ENCODE measurements at places on chromosomes 6 and 20.

DNA sequence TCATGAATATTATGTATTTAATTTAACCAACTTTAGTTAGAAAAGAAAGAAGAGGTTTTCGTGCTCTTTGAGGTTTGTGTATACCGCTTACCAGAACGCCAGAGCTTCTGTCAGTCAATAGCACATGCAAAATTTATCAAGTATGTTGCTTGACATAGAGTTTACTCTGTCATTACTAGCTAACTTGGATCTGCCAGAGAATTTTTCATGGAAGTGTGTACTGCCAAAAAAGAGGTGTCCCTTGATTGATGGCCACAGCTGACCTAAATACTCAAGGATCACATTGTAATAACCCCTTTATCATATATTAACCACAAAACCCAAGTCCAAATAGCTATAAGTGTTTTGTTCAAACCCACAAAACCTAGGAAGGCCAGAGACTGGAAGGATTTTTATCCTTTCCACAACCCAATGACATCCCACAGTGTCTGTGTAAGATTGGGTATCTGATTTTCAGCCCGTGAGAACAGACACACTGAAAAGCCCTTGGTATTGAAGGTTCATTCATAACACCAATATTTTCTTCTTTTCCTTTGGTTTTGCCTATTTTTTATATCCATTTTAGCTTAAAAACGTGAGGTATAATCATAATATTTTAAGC is 194.0 kb upstream of the EYA4 start:
- DNase-seq = peak; percentile 3

GRCh38 chr6:112163295-112164257 is 76.2 kb downstream of the FAM229B start:
- no peak for DNase-seq

- peak; percentile 95 for DNase-seq
Measured at GRCh38 chr20:33789109-33789857, 21.9 kb upstream of the CHMP4B start.

DNA sequence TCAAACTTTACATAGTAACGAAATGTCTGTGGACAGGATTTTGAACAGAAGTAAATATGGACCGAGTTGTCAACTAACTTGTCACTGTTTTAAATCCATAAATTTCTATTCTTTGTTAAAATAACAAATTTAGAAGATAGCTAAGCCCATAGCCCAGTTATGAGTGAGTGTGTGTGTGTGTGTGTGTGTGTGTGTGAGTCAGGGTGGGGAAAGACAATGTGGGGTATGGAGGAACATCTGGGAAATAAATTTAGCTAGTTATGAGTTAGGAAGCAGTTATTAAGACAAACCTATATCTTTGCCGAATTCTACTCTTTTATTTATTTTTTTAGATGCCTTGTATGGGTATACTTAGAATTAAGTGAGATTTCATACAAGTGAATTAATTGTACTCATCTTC is 9.0 kb downstream of the TPBG start:
- DNase-seq = no peak

DNA sequence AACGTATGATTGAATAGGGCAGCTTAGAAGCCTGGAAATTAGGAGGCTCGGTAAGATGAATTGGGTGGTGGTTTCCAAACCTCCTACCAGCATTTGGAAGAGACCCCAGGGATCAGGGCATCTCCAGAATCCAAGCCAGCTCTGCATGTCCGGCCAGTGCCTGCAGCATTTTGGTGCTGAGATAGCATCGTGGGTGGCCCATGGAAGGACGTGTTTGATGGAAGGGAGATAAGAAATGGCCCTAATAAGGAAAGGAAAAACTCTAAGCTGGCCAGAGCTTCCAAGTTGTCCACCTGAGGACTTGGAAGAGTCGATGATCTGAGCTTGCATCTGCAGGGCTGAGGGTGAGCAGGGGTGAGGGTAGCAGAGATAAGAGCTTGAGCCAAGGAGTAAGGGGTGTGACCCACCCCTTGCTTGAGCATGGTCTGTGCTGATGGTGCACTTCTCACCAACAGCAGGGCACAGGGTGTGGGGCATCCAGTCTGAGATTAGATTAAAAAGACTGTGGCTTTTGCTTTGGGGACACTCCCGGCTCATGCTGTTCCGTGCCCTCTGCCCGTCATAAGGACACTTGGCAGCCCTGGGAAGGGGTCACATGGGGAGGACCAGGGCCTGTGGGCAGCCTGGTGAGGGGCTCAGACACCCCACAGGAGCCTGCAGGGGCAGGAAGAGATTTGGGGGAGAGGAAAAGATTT is 213.2 kb downstream of the ERMARD start:
- DNase-seq = no peak

GRCh38 chr6:104537180-104537579 is 322.5 kb downstream of the HACE1 start:
- DNase-seq = peak; percentile 74

DNA sequence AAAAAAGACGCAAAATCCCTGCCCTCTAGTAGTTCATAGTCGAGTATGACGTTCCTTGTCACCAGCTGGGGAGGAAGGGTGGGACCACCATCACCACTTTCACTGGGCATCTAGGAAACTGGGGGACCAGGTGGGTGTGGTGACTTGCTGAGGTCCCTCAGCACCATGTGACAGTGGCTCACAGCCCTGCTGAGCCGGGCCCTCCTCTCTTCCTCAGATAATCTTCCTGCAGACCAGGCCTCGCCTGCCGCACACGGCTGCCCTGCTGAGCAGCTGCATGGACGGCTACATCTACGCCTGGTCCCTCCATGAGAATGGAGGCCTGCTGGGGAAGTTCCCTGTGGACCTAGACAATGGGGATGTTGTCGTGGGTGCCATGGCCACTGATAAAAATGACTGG is 71.5 kb downstream of the EFCAB8 start:
- DNase-seq = no peak

- no peak for DNase-seq
Measured at GRCh38 chr6:35328108-35328723, 14.1 kb upstream of the PPARD start.

- DNase-seq = no peak
Measured at GRCh38 chr6:49151957-49152356, 311.1 kb downstream of the MMUT start.

DNA sequence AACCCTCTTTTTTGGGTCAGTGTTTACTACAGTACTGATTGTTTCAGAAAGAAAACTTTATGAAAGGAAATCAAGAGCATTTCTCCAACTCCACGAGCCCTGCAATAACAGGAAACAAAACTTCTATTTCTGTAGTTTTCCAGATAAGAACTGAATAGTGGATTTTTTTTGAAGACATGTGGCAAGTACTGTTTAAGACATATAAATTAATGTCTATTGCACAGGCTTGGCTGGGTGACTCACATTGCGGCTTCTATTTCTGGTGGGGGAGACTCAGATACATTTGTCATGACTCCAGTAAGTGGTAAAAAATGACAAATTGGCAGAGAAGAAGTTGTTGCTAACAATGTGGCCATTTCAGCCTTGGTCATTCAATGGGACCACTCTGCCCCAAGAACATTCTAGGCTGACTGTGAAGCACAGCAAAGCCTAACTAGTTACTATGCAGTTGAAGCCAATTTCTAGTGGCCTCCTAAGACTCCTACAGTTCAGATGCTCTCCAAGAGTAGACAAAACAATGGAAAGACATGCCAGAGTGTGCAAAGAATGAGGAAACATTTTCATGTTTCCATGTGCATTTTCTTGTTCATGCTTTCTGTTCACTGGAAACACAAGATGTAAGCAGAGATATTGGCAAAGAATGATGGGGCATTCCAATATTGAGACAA is 200.9 kb downstream of the EDN1 start:
- peak; percentile 98 for DNase-seq

- no peak for DNase-seq
Measured at GRCh38 chr6:110097443-110097842, 82.0 kb downstream of the WASF1 start.

DNA sequence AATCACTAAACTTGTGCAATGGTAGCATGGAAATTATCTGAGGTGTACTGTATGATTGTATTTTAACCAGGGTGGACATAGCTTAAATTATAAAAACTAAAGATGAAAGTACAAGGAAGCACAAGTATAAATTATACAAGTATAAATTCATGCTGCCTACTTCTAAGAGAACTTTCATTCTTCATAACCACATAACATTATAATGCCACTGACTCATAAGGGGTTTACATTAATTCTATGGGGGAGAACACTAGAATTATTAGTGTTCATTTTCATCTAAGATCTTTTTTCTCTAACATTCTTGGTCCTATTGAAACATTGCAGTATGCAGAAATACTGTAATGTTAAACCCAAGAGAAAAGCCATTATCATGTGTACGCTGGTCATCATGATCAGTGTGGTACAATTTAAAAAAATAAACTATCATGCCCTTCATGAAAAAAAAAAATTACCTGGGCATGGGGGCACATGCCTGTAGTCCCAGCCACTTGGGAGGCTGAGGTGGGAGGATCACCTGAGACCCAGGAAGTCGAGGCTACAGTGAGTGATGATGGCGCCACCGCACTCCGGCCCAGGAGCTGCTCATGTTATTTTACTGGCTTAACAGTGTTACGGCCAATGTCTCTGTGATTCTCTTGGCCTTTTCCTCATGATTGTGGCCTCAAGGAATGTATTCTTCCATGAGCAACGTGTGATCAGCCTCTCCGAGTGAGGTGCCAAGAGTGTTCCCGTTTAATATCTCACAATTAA is 25.9 kb upstream of the AHCY start:
- peak; percentile 33 for DNase-seq

- peak; percentile 6 for DNase-seq
Measured at GRCh38 chr6:106972500-106972899, 2.0 kb downstream of the CD24 start.

- DNase-seq = no peak
Measured at GRCh38 chr6:41943456-41943855, 1.8 kb upstream of the CCND3 start.

GRCh38 chr20:3698591-3699001 is 13.8 kb downstream of the SIGLEC1 start:
- DNase-seq = no peak

DNA sequence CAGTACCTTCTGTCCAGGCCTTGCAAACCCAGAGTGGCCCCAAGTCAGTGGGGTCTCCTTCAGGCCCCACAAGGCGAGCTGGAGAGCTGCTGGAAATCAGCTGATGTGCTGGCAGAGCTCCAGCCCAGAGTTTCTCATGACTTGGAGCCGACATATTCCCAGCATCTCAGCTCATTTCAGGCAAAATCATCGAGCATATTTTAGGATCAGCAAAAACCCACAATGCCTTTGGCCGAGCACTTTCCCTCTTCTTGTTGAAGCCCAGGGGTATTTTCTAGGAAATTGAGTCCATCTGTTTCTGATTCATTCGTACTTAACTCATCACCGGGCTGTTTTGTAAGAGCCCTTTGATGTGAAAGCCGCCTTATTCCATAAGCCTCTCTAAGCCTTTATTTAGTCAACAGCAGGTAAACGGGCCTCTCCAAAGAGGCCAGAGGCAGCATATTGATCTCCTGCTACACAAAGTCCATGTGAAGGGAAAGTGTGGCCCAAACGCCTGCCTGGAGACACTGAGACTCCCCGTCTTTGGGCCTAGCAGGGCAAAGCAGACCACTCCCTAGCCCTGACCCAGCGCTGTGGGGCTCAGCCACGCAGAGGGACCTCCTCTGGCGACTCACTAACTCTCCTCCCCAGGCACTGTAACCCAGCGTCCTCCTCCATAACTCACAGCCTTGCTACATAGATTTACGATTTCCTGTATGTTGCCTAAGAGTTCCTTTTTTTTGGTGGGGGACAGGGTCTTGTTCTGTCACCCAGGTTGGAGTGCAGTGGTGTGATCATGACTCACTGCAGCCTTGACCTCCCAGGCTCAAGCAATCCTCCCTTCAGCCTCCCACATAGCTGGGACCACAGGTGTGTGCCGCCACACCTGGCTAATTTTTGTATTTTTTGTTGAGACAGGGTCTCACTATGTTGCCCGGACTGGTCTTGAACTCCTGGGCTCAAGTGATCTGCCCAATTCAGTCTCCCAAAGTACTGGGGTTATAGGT is 12.1 kb upstream of the C20orf203 start:
- DNase-seq = peak; percentile 84

DNA sequence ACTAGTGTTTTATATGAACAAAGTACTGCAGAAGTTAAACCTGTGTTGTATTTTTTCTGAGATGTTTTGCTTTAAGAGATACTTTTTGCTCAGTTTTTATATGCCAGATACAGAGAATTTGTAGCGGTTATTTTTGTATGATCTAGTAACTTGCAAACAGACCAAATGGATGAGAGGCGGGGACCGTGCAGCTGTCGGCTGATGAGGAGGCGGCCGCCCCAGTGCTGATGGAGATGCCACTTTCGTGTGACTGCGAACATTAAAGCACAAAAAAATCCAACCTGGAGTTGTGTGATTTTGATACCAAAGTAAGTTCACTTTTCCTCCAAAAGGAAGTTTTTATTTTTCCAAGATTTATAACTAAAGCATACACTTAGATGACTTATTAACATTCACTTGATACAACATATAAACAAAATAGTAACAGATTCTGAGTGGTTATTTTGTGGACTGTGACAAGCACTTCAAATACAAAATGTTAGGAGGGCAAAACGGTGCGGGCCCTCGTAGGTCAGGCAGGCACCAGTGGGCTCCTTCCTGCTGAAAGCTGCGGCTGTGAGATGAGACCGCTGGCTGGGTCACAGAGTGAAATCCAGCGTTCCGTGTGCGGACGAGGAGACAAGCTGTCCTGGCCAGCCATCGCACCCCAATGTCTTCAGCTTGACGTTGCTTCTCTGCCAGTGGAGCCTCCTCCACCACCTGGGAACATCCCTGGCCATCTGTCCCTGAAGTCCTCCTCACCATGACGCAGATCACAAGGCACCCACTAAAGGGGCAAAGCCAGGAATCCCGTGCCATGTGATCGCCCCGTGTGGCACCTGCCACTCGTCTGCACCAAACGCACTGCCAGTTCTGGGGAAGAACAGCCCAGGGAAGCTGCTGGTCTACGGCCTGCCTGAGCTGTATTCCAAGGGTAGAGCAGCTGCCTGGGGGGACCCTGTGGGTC is 4.0 kb upstream of the OGFR start:
- no peak for DNase-seq

- DNase-seq = peak; percentile 35
Measured at GRCh38 chr6:34792605-34793500, 970 bp downstream of the BLTP3A start.

- peak; percentile 47 for DNase-seq
Measured at GRCh38 chr6:121492536-121492935, 57.1 kb downstream of the GJA1 start.

GRCh38 chr20:33229843-33230242 is 6.0 kb upstream of the BPIFA1 start:
- DNase-seq = no peak

GRCh38 chr6:44224029-44224964 is 902 bp downstream of the SLC29A1 start:
- no peak for DNase-seq

DNA sequence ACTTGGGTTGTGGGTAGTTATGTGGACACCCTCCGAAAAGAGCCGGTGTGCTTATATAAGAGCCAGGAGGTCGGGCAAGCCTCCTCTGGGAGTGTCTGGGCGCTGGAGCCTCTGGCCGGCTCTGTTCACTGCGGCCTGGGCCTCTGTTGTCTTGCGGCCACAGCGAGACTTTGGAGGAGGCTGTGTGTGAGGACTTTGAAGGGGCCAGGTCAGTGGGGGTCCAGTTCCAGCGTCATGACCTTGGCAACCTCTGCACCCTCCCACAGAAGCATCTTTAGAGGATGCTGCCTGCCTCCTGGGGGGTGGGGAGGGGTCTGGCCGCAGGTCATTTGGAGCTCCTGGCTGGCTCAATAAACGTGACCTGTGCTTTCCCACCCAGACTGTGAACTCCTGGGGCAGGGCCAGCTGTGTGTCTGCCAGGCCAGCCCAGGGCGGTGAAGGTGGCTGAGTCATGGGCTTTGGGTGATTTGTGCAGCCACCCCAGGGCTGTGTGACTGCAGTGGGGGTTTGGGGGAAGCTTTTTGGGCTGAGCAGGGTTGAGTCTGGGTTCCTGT is 1.2 kb downstream of the TCEA2 start:
- DNase-seq = peak; percentile 38
